Stimulated activated CD4-positive, alpha-beta T cell treated with anti-CD3 and anti-CD28 coated beads, Interleukin-12 subunit alpha, Interleukin-12 subunit beta, amount 100 ng/mL, for 4 hours (primary cell): ENCODE measurements at places on chromosomes 3 and 15.

DNA sequence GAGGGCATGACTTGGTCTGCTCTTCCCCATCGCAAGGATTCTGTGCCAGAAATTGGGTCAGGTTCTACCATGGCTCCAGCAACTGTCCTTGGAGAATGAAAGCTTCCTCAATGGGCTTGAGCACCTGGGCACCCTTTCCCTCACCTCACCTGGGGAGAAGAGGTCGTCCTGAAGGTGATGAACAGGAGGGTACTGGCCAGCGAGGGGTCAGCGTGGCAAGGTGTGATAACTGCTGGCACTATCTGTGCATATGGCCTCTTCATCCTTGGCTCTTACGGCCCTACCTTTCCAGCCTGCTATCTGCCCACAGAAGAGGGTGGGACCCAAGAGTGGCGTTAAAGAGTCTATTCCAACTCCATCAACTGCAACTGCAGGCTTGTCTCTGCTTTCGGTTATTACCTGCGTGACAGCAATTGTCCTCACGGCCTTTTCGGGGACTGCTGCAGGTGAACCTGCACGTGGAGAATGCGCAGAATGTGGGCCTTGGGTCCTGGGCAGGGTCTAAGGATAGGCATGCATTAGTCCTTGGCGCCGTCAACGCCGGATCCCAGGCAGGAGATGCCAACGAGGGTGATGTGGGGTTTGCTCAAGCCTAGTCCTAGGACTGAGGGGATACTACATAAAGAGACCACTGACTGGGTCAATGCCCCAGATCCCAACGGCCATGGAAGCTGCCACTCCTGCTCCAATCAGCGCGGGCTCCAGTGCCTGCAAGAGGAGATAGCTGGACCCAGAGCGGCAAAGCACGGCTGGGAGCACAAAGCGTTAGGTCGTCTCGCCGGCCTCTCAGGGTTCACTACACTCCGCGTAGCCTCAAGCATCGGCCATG lies 625 bp upstream of the RBM15B start:
- no peak for DNase-seq

DNA sequence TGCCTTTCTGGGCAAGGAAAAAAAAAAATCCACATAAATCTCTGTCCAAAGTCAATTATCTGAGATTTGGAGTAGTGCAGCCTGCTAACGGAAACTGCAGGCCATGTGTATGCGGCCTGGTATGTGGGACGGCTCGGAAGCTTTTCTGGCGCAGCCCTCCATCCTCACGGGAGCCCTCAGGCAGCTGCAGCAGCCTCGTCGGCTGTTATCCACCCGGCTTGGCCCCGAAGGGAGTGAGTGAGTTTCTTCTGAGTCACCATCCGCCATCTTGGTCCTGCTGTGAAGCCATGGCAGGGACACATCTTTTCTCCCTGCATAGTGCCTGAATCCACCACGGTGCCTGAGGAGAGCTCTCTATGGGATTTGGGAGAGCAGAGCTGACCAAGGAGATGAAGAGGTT lies 62.8 kb downstream of the POLR2M start:
- DNase-seq, result no peak

GRCh38 chr3:32685543-32686185 lies 676 bp downstream of the CNOT10 start:
- DNase-seq, result no peak

GRCh38 chr3:112319516-112320276 lies 13.3 kb upstream of the CD200 start:
- DNase-seq, result no peak

GRCh38 chr3:3906171-3906570 lies 106.9 kb downstream of the LRRN1 start:
- DNase-seq, result no peak

DNA sequence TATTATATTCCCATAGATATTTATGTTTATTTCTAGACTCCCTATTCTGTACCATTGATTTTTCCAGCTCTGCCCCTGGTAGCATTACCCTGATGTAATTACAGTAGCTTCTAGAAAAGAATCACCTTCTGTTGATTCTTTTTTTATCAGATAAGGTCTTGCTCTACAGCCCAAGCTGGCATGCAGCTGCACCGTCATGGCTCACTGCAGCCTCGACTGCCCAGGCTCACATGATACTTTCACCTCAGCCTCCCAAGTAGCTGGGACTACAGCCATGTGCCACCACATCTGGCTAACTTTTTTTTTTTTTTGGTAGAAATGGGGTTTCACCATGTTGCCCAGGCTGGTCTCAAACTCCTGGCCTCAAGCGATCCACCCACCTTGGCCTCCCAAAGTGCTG lies 41.8 kb downstream of the SLC24A1 start:
- DNase-seq, result no peak

GRCh38 chr3:20197775-20198174 lies 11.8 kb upstream of the SGO1 start:
- DNase-seq, result no peak

DNA sequence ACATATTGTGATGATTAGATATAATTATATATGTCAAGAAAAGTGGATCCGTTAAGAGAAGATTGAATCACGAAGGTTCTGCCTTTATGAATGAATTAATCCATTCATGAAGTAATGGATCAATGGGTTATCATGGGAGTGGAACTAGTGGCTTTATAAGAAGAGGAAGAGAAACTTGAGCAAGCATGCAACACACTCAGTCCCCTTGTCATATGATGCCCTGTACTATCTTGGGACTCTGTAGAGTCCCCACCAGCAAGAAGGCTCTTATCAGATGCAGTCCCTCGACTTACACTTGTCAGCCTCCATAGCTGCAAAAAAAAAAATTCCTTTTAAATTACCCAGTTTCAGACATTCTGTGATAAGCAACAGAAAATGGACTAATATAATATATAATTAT lies 301.9 kb downstream of the RAP2B start:
- DNase-seq, result no peak

GRCh38 chr15:56351957-56352506 lies 13.2 kb upstream of the TEX9 start:
- no peak for DNase-seq

GRCh38 chr3:138263104-138263503 lies 66.5 kb downstream of the NME9 start:
- no peak for DNase-seq

DNA sequence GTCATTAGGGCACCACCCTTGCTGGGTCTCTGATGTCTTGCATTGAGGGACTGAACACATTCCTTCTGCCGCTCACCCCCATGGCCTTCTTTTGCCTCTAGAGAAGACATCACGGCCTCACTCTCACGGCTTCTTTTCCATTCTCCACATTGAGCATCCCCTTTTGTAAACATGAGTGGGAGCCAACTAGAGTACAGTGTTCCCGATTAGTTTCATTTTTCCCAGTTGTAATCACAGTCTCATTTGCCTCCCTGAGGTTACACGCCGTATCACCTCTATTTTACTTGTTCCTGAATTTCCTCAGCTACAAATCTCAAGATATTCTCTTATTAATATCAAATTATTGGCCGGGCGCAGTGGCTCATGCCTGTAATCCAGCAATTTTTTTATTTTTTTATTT lies 17.5 kb downstream of the USP13 start:
- no peak for DNase-seq

DNA sequence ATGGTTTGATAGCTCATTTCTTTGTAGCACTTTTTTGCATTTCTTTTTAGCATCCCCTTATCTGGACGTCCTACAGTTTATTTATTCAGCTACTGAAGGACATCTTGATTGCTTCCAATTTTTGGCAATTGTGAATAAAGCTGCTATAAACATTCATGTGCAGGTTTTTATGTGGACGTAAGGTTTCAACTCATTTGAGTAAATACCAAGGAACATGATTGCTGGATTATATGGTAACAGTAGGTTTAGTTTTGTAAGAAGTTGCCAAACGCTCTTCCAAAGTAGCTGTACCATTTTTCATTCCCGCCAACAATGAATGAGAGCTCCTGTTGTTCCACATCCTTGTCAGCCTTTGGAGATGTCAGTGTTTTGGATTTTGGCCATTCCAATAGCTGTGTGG lies 29.5 kb upstream of the ACTL6A start:
- DNase-seq, result no peak
